ENCODE measurements at places on chromosomes 12 and 14.

- peaks cover 6% of the 10 kb centered on the region for H3K27me3 ChIP-seq
- H3K4me1 ChIP-seq, result peaks cover 6% of the 10 kb centered on the region
- H3K36me3 ChIP-seq, result no peaks in the 10 kb centered on the region
Observed at GRCh38 chr12:96985515-96986362, 78.7 kb downstream of the NEDD1 start.

DNA sequence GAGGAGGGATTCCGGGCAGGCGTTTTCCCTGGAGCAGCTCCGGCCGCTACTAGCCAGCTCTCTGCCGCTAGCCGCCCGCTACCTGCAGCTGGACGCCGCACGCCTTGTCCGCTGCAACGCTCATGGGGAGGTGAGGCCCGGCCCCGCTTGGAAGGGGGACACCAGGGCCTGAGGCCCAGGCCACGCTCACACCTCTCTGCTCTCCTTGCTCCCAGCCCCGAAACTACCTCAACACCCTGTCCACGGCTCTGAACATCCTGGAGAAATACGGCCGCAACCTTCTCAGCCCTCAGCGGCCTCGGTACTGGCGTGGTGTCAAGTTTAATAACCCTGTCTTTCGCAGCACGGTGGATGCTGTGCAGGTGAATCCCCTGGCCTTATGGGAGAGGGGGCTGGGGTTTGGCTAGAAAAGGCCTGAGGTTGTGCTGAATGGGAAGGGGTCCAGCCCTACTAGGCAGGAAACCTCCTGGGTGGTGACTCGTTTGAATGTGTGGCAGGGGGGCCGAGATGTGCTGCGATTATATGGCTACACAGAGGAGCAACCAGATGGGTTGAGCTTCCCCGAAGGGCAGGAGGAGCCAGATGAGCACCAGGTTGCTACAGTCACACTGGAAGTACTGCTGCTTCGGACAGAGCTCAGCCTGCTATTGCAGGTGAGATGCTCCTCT, 597 bp downstream of the RNF31 start:
- DNase-seq, result no peak
- peak overlapping the region; percentile 97 for H3K4me3 ChIP-seq
- H3K27me3 ChIP-seq, result no peaks in the 10 kb centered on the region
- H3K27ac ChIP-seq, result peak overlapping the region; percentile 46

DNA sequence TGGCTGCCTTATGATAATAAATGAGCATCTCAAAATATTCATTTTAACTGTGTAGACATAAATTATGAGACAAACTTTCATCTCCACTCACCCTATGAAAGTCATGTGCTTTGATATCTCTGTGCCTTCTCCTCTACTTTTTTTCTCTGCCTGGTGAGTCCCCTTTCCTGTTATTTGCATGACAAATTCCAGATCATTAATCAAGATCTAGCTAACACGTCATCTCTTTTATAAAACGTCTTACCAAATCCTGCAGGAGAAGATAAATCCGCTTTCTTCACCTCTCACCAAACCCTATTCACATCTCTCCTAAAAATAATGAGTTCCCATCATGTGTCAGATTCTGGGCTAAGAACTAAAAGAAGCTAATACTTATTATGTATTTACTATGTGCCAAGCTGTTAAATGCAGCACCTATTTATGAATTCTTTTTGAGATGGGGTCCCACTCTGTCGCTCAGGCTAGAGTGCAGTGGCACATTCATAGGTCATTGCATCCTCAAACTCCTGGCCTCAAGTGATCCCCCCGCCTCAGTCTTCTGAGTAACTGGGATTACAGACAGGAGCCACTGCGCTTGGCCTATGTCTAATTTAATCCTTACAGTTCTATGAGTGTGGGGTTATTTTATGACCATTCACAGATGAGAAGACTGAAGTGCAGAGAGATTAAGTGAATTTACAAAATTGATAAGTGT, 26.7 kb downstream of the SPX start:
- DNase-seq, result no peak
- H3K4me1 ChIP-seq, result no peaks in the 10 kb centered on the region
- no peak overlapping the region for H3K27ac ChIP-seq

- H3K36me3 ChIP-seq, result no peaks in the 10 kb centered on the region
- H3K4me3 ChIP-seq, result no peak overlapping the region
- no peak for DNase-seq
- no peak overlapping the region for H3K27ac ChIP-seq
- no peaks in the 10 kb centered on the region for H3K27me3 ChIP-seq
Observed at GRCh38 chr14:21558703-21559170, 21.1 kb downstream of the OR10G3 start.

DNA sequence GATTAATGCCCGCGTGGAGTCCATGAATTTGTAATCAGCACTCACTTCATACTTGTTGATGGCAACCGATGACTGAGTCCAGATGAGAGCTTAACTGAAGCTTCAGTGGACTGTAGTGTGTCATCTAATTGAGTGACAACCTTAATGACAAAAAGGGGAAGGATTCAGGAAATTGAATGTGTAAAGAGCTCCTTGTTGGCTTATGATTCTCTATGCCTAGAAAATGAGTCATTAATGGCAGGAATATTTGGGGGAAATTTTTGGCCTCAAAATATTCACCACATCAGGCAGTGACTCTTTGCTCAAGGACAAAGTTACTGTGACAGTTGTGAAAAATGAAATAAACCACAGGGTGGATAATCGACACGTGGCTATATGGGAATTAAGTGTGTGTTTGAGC, 55.3 kb upstream of the STON2 start:
- H3K27ac ChIP-seq, result no peak overlapping the region
- peaks cover 14% of the 10 kb centered on the region for H3K4me1 ChIP-seq
- H3K27me3 ChIP-seq, result peaks cover 6% of the 10 kb centered on the region
- DNase-seq, result no peak
- no peaks in the 10 kb centered on the region for H3K36me3 ChIP-seq

- peak overlapping the region; percentile 93 for H3K4me3 ChIP-seq
- H3K27me3 ChIP-seq, result no peaks in the 10 kb centered on the region
- H3K4me1 ChIP-seq, result peaks cover 51% of the 10 kb centered on the region
- H3K36me3 ChIP-seq, result peaks cover 6% of the 10 kb centered on the region
Observed at GRCh38 chr14:77375164-77375950, 1.5 kb downstream of the TMED8 start.

GRCh38 chr12:83186419-83186818, 499.7 kb downstream of the TMTC2 start:
- DNase-seq, result no peak
- no peaks in the 10 kb centered on the region for H3K27me3 ChIP-seq
- H3K36me3 ChIP-seq, result no peaks in the 10 kb centered on the region
- H3K4me3 ChIP-seq, result no peak overlapping the region
- no peaks in the 10 kb centered on the region for H3K4me1 ChIP-seq

GRCh38 chr14:79543967-79544697, 667.2 kb downstream of the DIO2 start:
- DNase-seq, result no peak
- no peaks in the 10 kb centered on the region for H3K36me3 ChIP-seq
- no peak overlapping the region for H3K4me3 ChIP-seq
- H3K4me1 ChIP-seq, result no peaks in the 10 kb centered on the region
- no peaks in the 10 kb centered on the region for H3K27me3 ChIP-seq

- peak overlapping the region; percentile 66 for H3K27ac ChIP-seq
- H3K36me3 ChIP-seq, result peaks cover 41% of the 10 kb centered on the region
- peaks cover 48% of the 10 kb centered on the region for H3K4me1 ChIP-seq
- no peaks in the 10 kb centered on the region for H3K27me3 ChIP-seq
Observed at GRCh38 chr12:108826101-108826806, 31.1 kb downstream of the SSH1 start.

DNA sequence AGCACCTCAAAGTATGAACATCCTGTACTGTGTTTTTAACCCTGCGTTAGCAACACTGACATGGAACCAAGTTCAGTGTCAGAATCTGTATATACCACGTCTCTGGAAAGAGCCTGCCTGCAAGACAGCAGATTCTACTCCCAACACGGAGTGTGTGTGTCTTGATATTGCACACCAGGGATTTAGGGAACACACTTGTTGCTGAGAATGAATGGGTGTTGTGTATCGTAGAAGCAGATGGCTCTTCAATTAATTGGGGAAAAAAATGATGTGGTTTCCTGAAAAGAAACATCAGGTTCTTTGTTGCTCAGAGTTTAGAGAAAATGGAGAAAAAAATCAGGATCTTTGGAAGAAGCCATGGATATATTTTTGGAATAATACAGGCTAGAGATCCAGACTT, 170.8 kb downstream of the EGLN3 start:
- no peaks in the 10 kb centered on the region for H3K4me1 ChIP-seq
- no peak for DNase-seq
- H3K27me3 ChIP-seq, result peaks cover 2% of the 10 kb centered on the region
- H3K27ac ChIP-seq, result no peak overlapping the region
